ENCODE measurements at places on chromosomes 5 and 9.

DNA sequence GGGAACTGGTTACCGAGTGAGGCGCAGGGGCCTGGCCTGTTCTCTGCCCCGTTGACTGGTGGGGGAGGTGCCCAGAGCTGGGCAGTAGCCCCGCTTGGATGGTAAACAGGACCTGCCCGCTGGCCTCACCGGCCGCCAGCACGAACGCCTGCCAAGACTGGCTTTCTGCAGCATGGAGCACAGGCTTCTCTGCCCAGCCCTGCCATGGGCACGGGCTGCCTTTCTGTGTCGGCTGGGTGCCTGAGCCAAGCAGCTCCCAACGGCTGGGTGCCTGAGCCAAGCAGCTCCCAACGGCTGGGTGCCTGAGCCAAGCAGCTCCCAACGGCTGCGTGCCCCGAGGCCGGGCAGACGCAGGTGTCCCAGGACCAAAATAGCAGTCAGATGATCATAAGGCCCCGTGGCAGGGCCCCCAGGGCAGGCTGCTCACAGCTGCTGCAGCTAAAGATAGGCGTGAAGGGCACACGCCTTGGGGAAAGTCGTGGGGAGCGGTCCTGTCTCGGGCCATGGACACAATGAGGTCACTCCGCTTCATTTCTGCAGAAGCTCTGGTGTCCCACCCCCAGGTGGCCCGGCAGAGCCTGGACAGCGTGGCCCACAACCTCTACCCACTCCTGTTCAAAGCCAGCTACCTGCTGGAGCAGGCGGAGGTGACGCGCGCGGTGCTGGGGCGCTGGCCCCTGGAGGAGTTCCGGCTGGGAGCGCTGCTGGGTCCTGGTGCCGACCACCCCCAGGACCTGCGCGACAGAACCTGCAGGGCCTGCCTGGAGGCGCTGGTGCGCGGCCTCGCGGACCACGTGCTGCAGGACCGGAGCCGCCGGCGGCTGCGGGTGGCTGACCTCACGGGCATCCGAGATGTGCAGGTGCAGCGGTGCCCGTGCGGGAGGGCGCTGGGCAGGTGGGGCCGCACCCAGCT lies at the start of gene LRRC14B:
TSS of gene LRRC14B (plus strand) at position 460 of the 913 bp plus-strand sequence. CDS start at position 504, 44 bp downstream.
- no peak for DNase-seq

- no peak for DNase-seq
Measured at GRCh38 chr9:107363516-107364152, 80.6 kb downstream of the RAD23B start.

DNA sequence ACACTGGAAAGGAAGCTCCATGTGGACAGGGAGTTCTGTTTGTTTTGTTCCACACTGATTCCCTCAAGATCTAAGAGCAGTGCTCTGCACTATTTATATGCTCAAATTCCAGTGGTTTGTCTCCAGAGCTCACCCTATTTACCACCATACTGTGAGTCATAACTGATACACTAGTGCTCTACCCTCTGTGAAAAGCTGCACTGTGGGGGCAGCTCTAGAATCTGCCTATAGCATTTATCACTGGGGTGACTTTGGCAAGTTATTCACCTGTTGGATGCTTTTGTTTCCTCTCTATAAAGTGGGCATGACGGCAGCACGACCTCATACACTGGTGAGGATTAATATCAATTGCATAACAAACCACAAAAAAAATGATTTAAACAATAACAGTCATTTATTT lies 307.8 kb downstream of the NR2F1-AS1 start:
- no peak for DNase-seq

GRCh38 chr5:138141734-138142133 lies 2.5 kb upstream of the NME5 start:
- DNase-seq = no peak

GRCh38 chr9:16885931-16886330 lies 15.5 kb upstream of the BNC2 start:
- DNase-seq = no peak

GRCh38 chr5:155154973-155155372 lies 141.4 kb downstream of the KIF4B start:
- DNase-seq = no peak

- DNase-seq = no peak
Measured at GRCh38 chr5:45109636-45110035, 300.9 kb downstream of the MRPS30 start.

DNA sequence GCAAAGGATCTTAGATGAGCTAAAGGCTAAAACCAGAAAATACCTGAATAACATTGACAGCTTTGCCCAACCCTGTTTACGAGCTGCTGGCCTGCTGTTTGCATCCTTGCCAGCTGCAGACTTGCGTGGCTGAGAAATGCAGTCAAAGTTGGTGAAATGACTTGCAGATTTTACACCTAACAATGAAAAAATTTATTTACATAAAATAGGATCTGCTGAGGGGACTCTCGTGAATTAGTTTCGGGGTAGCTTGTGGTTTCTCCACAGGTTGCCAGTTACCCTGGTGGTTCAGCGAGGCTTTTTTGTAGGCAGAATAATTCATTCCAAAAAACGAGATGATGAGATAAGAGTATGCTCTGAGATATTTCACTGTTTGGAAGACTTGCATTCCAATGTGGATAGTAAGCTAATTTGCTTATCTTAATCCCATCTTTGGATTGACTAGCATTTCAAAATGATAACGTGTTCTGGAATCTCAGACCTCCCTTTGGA lies 65.7 kb upstream of the FANCC start:
- no peak for DNase-seq

GRCh38 chr5:100861148-100861547 lies 41.9 kb downstream of the ST8SIA4 start:
- DNase-seq = no peak

DNA sequence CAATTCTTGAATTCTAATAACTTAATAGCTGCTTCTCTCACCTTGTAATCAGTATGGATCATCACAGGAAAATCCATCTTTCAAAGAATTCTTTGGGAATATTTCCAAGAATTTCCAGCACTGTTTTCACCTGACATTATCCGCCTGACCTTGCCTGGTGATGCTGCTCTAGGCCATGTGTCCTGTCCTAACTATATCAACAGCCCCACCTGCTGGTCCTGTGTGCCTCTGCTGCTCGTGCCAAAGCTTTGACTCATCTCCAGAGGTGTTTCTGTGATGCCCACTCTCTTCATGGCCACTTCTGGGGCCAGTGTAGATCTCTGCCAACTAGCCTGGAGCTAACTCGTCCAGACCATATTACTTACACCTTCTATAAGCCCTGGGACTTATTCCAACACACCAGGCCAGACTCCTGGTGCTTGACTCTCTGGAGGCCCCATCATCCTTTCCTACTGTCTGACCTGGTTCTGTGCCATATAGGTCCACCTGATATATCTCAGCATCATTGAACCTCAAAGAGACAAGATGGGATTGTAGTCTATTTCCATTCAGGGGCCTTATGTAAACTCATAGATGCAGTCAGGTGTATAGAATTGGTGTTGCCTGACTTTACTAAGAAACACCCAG lies 67.5 kb upstream of the CKMT2 start:
- DNase-seq = peak; percentile 25

GRCh38 chr5:31722111-31722510 lies 83.2 kb downstream of the PDZD2 start:
- no peak for DNase-seq

GRCh38 chr9:79663300-79663699 lies 91.5 kb downstream of the TLE4 start:
- DNase-seq = no peak

- no peak for DNase-seq
Measured at GRCh38 chr5:73939557-73939956, 313.6 kb downstream of the ARHGEF28 start.

- no peak for DNase-seq
Measured at GRCh38 chr9:36134761-36135505, 1.6 kb upstream of the GLIPR2 start.

GRCh38 chr9:105178076-105178475 lies 66.4 kb upstream of the SLC44A1 start:
- no peak for DNase-seq

- no peak for DNase-seq
Measured at GRCh38 chr9:76044266-76044819, 153.9 kb downstream of the PCSK5 start.

GRCh38 chr9:110016340-110016739 lies 191.6 kb downstream of the C9orf152 start:
- no peak for DNase-seq

- DNase-seq = no peak
Measured at GRCh38 chr9:110257097-110257841, 962 bp upstream of the TXN start.

GRCh38 chr5:15002173-15002572 lies 130.6 kb upstream of the ANKH start:
- no peak for DNase-seq

DNA sequence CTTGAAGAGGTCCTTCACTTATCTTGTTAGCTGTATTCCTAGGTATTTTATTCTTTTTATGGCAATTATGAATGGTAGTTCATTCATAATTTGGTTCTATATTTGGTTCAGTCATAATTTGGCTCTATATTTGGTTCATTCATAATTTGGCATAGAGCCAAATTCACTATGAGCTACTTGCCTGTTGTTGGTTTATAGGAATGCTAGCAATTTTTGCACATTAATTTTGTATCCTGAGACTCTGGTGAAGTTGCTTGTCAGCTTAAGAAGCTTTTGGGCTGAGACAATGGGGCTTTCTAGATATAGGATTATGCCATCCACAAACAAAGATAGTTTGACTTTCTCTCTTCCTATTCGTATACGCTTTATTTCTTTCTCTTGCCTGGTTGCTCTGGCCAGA lies 142.2 kb downstream of the PLCXD3 start:
- DNase-seq = no peak

- no peak for DNase-seq
Measured at GRCh38 chr5:8719796-8720195, 826.1 kb downstream of the SEMA5A start.

DNA sequence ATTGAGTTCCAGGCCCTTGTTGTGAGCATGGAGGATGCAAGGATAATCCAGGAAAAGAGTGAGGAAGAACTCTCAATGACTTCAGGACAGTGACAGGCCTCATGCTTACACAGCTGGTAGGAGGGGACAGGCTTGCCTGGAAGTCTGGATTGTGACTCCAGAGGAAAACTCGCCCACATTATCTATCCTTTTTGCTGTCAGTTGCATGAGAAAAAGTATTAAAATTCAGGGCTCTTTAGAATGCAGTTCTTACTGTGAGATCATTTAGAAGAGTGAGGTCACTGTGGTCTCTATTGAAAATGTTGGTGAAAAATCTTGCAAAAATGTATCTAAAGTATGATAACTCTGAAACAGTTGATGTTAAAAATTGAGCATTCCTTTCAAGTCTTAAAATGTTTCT lies 30.5 kb downstream of the NTRK2 start:
- no peak for DNase-seq

- DNase-seq = no peak
Measured at GRCh38 chr5:159668556-159668955, 247.7 kb upstream of the ADRA1B start.

- no peak for DNase-seq
Measured at GRCh38 chr5:171269717-171270116, 39.3 kb upstream of the TLX3 start.

DNA sequence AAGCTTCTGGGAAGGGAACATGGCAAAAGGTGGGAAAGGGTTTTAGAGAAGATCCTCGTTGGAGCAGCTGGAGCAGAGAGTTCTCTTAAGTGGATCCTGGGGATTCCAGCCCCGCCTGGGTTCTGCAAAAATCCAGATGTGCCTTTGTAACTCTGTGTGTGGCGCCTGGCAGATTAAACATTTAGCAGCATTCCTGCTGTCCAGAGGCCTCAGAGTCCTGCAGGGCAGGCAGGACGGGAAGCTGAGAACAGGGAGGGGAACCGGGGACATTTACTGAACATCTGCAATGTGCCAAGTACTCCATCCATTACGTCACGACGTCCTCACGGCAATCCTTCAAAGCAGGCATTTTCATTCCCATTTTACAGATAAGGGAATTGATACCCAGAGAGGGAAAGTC lies 6.0 kb downstream of the EIF4E1B start:
- no peak for DNase-seq

GRCh38 chr5:154179846-154180710 lies 10.5 kb upstream of the GALNT10 start:
- DNase-seq = no peak

- no peak for DNase-seq
Measured at GRCh38 chr9:32067261-32067660, 317.2 kb upstream of the ACO1 start.

- no peak for DNase-seq
Measured at GRCh38 chr9:81146241-81146640, 543.1 kb downstream of the TLE1 start.

GRCh38 chr5:142641711-142642110 lies 44.2 kb downstream of the FGF1 start:
- no peak for DNase-seq

DNA sequence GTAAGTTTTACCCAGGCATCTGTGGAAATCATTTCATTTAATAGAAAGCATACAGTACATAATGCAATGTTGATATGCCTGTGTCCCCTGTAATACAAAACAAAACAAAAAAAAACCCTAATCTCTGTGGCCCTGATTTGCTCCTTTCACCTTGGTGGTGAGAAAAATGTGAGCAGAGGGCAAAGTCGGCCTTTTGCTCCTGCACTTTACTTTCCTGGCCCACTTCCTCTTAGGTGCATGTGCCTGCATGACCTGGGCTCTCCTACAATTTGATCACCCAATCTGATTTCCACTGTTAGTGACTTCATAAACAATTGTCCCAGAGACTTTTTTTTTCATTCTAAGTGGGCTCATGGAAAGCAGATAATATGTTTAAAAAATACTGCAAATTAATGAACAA lies 424.3 kb downstream of the SEMA5A start:
- DNase-seq = no peak

DNA sequence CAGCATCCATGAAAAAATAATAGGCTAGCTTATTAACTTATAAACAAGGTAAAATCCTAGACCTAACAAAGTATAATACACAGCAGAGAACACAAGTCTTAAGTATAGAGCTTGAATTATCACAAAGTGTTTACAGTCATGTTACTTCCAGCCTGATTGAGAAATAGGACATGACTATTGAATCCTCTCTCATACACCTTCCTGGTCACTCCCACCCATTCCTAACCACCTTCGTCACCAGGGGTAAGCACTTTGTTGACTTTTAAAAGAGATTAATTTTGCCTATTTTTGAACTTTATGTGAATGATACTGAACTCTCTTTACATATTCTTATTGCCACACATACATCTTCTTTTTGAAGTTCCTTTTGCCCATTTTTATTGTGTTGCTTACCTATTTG lies 325.8 kb downstream of the PJA2 start:
- no peak for DNase-seq

DNA sequence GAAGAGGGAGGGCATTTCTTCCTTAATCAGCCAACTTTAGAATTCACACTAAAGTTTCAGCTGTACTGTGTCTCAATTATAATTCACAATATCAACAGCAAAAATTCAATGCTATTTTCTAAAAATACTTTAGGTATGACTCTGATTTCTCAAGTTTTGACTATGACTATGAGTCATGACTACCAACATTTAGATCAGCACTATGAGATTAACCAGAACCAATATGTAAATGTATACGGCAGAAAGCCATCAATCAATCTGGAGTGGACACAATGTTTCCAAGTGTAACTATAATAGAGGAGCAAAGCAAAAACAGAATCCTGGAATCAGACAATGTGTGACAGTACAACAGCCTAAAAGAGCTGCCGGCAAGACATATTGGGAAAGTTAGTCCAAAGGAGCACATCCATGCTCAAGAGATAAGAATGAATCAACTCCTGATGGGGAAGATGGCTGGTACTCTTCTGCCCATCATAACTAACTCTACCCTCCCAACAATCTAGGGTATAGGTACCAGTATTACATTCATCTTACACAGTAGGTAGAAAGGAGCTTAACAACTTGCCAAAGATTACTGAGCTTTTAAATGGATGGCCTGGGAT lies 294.4 kb downstream of the SEMA5A start:
- DNase-seq = no peak

GRCh38 chr9:121947775-121948174 lies 145.3 kb downstream of the TTLL11 start:
- DNase-seq = no peak

- no peak for DNase-seq
Measured at GRCh38 chr5:34061993-34062392, 19.0 kb upstream of the C1QTNF3 start.
